ENCODE measurements at places on chromosomes 3 and 15. TPM values are rescaled to one million over a fixed set of nuclear protein-coding genes. Genes with fewer than 3 reads are reported as not detected.

- no peak for DNase-seq
Measured at GRCh38 chr3:58633157-58633865, 33.3 kb downstream of the FAM3D start.

DNA sequence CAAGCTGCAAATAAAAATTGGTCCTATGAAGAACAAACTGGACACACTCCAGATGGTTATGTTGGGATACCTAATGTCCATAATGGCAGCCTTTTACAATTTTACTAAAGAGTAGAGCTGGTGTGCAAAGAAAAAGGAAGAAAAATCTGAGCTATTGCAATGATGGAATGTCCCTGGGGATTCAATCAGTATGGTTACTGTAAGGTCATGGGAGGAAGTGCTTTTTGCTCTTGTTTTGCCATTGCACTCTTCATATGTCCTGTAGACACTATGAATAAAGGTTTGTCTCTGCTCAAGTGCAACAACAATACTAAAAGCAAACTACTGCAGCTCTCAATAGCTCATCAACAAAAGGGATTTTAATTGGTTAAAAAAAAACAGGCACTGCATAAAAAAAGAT is 5.4 kb downstream of the PFN2 start:
- no peak for DNase-seq

DNA sequence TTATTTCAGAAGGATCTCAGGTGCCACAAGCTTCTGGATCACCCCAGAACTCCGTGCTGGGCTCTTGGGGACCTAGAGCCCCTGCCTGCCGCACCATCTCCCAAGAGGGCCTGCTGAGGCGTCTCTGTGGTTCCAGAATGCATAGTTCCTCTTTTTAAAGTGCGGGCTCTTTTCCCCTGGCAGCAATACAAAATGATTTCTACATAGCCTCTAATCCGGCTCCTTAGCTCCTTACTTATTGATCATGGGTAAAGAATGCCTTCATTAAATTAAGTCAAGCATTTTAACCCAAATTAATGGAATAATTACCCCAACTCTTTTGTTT is 121.9 kb downstream of the ATP10A start:
- no peak for DNase-seq

GRCh38 chr3:126033051-126033745 is 50.7 kb downstream of the SLC41A3 start:
- DNase-seq = no peak

GRCh38 chr15:88711806-88712205 is 73.0 kb downstream of the ISG20 start:
- no peak for DNase-seq

DNA sequence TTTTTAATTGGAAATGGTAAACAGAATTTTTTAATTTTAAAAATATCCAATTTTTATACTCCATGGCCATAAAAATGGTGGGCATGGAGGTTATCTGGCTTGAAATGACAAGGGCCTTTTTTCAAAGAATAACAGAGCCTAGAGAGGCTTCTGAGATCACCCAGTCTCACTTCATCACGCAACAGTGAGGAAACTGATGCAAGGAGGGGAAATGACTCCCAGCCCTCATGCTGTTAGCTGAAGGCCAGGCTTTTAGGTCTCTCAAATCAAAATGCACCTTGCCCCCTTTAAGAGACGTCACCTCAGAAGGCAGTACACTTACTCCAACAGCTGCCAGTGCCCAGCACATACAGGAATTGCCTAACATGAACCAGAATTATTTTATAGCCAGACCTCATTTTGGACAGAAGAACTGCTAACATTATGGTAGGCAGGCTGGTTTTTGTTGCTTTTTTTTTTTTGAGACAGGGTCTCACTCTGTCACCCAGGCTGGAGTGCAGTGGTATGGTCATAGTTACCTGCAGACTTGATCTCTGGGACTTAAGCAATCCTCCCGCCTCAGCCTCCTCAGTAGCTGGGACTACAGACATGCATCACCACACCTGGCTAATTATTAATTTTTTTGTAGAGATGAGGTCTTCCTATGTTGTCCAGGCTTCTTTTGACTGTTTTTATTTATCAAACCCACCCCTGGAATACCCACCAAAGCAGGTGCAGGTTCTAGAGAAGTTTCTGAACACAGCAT is 9.1 kb downstream of the RAB43 start:
- DNase-seq = no peak

GRCh38 chr15:91885714-91886270 is 32.3 kb downstream of the SLCO3A1 start:
- DNase-seq = no peak

GRCh38 chr3:98331329-98331728 is 22.3 kb upstream of the OR5K4 start:
- no peak for DNase-seq

DNA sequence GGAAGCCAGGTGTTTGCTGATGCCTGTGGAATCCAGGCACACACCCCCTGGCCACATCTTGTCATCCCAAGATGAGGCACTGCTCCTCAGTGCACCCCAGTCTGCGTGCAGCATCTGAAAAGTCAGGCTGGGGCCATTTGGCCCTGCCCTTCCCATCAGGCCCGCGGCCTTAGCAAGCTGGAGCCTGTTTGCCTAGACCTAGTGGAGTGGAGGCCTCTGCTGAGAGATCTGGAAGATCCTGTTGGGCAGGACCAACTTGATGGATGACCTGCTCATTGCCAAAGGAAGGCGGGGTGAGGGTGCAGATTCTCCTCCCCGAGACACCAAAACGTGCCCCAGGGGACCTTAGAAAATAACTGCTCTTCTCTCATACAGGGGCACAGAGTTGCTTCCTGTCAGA is 220.2 kb downstream of the SHQ1 start:
- DNase-seq = no peak

- DNase-seq = no peak
Measured at GRCh38 chr3:186895406-186895805, 34.9 kb upstream of the ST6GAL1 start.

DNA sequence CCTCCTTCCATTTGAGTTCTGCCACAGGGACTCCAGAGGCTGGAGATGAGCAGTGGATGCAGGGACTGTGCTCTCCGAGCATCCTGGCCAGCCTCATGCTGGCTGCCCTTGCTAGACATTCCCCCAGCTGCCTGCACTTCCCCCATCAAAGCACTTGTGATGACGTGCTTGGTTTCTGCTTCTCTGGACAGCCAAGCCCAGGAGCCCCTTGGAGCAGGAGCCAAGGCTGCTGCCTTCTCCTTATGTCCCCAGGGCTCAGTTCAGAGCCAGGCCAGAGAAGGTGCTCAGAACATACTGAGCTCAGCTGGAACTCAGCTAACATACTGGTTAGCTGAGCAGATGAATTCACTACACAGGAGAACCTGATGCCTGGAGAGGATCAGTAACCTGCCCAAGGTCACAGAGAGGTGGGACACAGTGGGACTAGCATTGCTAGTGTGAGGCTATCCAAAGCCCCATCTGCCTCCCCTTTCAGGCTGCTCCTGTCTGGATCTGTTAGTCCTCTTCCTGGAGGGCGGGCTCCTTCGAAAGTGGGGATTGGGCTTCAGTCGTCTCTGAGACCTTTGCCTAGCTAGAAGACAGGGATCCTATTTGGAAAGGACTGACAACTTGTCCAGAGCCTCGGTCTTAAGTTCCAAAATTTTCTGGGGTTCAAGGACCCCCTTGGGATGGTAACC is 4.3 kb downstream of the PCBP4 start:
- no peak for DNase-seq

DNA sequence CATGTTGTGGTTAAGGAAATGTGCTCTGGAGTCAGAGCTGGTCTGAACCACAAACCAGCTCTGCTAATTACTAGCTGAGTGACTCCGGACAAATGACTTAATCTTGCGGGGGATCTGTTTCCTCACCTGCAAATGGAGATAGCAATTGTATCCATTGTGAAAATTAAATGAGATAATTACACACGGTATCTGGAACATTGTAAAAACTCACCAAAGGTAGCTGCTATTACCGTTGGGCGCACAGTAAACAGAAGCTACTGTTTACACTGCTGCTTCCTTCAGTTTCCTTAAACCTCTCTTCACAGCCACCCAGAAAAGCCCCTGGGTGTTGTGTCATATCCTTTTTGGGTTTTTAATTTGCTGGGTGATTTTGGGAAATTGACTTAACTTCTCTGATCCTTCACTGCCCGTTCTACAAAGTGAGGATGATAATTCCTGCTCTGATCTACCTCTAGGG is 107.8 kb downstream of the MEGF11 start:
- no peak for DNase-seq

The ETV5 gene
- 32.0 TPM for polyA plus RNA-seq

The TERC gene
- polyA plus RNA-seq = 0.55 TPM

The FETUB gene
- not detected for polyA plus RNA-seq

The CCDC39 gene
- 2.2 TPM for polyA plus RNA-seq

The CADPS gene
- polyA plus RNA-seq = 3.2 TPM

The FAM81A gene
- 1.9 TPM for polyA plus RNA-seq
